NB4 (cell line): ENCODE measurements at places on chromosomes 5 and 9.
A peak's percentile ranks its signal among the peaks of the same experiment; 100 is the strongest.

DNA sequence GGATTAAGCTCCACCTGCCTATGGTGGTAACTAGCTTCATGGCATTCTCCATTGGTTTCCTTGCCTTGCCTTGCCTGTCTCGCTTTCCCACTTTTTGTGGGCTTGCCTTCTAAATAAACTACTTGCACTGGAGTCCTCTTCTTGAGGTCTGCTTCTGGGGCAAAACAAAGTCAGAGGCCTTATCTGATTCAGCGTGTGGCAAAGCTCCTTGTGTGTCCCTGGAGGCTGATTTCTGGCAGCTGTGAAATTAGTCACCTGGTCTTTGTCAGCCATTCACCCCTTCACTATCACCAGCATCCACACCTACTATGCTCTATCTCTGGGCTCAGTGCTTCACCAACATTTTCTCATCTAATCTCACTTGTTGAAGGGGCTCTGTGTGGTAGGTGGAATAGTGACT lies 176.2 kb downstream of the SEC61B start:
- no peak for DNase-seq

- DNase-seq: no peak
These were observed 172.2 kb downstream of the NFIB start for GRCh38 chr9:14141699-14142098.

GRCh38 chr5:16815432-16815831 lies 120.7 kb downstream of the MYO10 start:
- DNase-seq: no peak

GRCh38 chr5:38515092-38515491 lies 41.4 kb downstream of the LIFR start:
- no peak for DNase-seq

GRCh38 chr5:71860048-71860447 lies 141.0 kb downstream of the CARTPT start:
- no peak for DNase-seq

GRCh38 chr5:96590796-96591195 lies 71.4 kb upstream of the CAST start:
- DNase-seq: no peak

DNA sequence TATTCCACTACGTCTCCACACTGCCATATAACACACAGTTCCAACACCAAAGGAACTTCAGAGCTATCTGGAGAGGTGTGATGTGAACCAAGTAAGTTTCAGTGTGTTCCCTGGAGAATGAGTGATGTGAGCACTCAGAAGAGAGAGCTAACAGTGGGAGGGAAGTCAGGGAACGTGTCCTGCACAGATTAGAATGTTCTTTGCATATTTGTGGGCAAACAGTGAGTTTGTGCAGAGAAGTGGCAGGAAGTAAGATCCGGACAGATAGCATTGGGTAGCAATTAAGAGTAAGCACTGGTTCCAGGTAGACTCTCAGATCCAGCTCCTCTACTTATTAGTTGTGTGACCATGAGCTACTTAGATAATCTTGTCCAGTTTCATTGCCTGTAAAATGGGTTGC lies 206.4 kb downstream of the PDZD2 start:
- no peak for DNase-seq

DNA sequence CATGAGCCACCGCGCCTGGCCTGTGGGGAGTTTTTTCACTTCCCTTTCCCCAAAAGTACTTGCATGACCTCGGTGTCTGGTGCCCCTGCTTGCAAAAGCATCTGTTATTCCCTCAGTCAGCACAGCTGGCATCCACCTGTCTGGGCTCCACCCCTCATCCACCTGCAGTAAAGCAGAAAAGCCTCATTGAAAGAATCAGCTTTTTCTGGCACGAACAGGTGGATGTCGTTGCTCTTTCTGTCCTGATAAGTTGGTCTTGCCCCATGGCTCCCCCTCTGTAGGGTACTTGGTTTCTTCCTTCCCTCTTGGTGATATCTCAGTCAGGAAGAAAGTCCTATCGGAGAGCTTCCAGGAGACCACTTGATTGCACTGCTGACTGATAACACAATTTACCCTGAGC lies 37.4 kb downstream of the WWC1 start:
- DNase-seq: peak; percentile 7

DNA sequence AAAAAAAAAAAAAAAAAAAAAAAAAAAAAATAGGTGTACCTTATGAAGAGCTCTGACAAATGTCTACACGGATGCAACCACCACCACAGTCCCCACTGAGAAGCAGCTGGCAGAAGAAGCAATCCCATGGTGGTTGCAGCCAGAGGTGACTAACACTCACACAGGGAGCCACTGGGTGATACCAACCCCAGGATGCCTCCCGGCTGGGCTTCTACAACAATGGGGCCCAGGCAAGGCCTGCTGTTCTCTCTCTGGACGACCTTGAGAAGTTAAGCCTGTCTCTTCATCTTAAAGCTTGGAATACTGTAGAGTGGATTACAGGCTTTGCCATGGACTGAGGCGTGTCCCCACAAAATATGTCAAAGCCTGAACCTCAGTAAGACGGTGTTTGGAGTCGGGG lies 104.1 kb downstream of the ROR2 start:
- DNase-seq: peak; percentile 28

DNA sequence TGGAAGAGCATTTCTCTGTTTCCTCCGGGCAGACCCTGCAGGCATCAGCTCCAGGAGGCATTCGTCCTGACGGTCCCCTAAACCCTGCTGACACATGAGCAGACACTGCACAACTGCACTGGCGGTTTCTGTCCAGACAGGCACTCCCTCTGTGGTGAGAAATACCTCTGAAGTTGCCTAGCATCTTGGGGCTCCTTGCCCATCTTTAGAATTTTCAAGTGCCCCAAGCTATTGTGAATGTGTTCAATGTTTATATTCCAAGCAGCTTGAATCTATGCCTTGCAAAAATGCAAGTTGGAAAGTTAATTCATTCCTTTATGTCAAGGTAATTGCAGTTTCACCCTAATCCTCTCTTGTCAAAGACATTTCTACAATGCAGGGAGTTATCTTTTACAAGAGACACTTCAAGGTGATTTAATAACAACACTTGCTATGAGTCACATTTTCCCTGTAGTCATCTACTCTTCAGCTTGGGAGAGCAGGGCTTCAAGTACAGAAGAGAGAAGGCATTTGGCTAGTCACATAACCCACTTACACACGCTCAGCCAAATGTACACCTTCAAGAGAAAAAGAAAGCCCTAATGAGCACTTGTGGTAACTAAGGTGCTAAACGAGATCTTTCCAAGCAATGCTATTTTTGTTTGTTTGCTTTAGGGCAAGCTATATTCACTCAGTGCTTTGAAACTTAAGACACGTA lies 302.5 kb downstream of the MLLT3 start:
- peak; percentile 14 for DNase-seq
